Activated CD8-positive, alpha-beta memory T cell treated with anti-CD3 and anti-CD28 coated beads, Interleukin-2, amount 10 ng/mL, durations not matched to agents 7 days and 5 days (primary cell): ENCODE measurements at places on chromosomes 1 and 21.

DNA sequence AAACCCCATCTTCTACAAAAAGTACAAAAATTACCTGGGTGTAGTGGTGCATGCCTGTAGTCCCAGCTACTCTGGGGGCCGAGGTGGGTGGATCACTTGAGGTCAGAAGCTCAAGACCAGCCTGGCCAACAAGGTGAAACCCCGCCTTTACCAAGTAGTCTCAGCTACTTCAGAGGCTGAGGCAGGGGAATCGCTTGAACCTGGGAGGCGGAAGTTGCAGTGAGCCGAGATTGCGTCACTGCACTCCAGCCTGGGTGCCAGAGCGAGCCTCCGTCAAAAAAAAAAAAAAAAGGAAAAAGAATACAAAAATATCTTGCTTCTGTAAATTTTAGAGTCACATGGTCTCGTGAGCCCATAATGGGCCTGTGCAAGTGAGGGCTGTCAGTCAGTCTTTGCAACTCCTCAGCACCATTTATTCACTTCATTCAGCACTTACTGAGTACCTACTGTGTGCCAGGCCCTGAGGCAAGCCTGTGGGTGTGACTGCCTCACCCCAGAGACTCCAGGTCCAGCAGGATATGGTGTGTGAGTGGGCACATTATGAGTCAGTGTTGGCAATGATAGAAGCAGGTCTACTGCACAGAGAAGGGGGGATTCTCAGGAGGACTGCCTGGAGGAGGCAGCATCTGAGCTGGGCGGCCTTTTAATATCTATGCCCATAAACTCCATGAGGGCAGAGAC lies 46.8 kb upstream of the TARDBP start:
- H3K27ac ChIP-seq, result no peak overlapping the region
- H3K36me3 ChIP-seq, result no peaks in the 10 kb centered on the region
- peak; percentile 54 for DNase-seq
- peaks cover 30% of the 10 kb centered on the region for H3K4me1 ChIP-seq
- H3K27me3 ChIP-seq, result peaks cover 29% of the 10 kb centered on the region

GRCh38 chr1:197485790-197486189 lies 217.7 kb downstream of the CRB1 start:
- no peak for DNase-seq
- H3K36me3 ChIP-seq, result peaks cover 2% of the 10 kb centered on the region
- no peak overlapping the region for H3K4me3 ChIP-seq

DNA sequence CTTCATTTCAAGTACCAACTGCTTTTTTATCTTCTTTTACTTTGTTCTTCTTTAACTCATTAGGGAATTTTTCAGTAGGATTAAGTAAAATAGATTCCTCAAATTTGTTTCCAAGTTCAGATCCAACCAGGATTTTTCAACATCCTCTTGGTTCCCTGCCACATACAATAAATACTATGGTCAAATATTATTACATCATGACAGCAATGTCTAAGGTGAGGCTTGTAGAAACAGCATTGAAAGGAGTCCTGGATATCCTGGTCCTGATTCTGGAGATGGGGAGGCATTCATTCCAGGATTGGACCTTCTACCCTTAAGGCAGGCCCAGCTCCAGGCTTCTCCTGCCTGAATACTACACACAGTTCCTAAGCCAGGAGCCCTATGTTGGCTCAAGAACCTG lies 80.2 kb upstream of the F3 start:
- no peak overlapping the region for H3K4me3 ChIP-seq
- no peak for DNase-seq
- no peaks in the 10 kb centered on the region for H3K4me1 ChIP-seq
- no peak overlapping the region for H3K27ac ChIP-seq
- H3K36me3 ChIP-seq, result no peaks in the 10 kb centered on the region
- H3K27me3 ChIP-seq, result no peaks in the 10 kb centered on the region

GRCh38 chr1:178530502-178530901 lies 17.6 kb downstream of the TEX35 start:
- H3K36me3 ChIP-seq, result no peaks in the 10 kb centered on the region
- DNase-seq, result no peak
- H3K4me1 ChIP-seq, result peaks cover 2% of the 10 kb centered on the region
- no peaks in the 10 kb centered on the region for H3K27me3 ChIP-seq
- no peak overlapping the region for H3K27ac ChIP-seq

GRCh38 chr21:15947677-15948076 lies 217.9 kb downstream of the USP25 start:
- no peak overlapping the region for H3K27ac ChIP-seq
- H3K27me3 ChIP-seq, result peaks cover 7% of the 10 kb centered on the region
- H3K36me3 ChIP-seq, result peaks cover 2% of the 10 kb centered on the region
- no peak for DNase-seq
- no peak overlapping the region for H3K4me3 ChIP-seq

DNA sequence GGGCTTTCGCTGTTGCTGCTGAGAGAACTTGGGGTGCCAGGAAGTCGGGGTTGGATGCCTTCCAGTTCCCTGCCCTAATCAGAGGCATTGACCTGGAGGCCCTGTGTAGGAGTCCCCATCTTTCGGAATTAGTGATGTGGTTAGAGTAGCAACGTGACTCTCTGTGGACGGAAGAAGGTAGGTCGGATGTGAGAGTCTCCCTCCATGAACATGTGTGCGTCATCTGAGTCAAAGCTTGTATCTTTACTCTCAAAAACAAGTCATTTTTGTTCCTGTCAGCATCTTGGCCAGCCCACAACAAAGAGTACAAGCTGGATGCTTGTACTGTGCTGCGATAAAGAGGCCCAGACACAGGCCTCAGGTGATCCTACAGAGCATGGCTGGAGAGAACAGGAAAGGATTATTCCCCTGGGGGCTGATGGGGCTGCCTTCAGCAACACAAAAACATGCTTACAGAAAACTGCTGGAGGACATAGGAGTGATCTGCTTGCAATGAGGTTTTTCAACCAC lies 31.0 kb upstream of the IL10 start:
- H3K27me3 ChIP-seq, result peaks cover 27% of the 10 kb centered on the region
- peak overlapping the region; percentile 86 for H3K27ac ChIP-seq
- DNase-seq, result peak; percentile 90
- H3K4me1 ChIP-seq, result peaks cover 89% of the 10 kb centered on the region
- H3K4me3 ChIP-seq, result no peak overlapping the region

DNA sequence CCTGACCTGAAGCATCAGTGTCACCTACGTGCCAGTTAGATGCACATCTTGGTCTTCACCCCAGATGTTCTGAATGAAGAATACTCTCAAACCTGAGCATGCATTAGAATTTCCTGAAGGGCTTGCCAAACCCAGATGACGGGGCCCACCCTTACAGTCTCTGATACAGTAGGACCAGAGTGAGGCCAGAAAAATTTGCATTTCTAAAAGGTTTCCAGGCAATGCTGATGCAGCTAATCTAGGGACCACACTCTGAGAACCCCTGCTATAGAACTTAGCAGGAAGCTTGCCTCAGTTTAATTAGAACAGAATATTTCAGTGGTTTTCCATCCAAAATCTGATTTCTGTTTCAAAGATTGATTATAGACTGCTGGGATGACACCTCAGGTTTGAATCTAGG lies 9.9 kb upstream of the CTBS start:
- H3K4me3 ChIP-seq, result no peak overlapping the region
- H3K27ac ChIP-seq, result no peak overlapping the region
- H3K36me3 ChIP-seq, result peaks cover 10% of the 10 kb centered on the region
- H3K27me3 ChIP-seq, result no peaks in the 10 kb centered on the region
- peaks cover 1% of the 10 kb centered on the region for H3K4me1 ChIP-seq
- DNase-seq, result no peak

- no peak overlapping the region for H3K4me3 ChIP-seq
- peak overlapping the region; percentile 51 for H3K27ac ChIP-seq
- H3K4me1 ChIP-seq, result peaks cover 32% of the 10 kb centered on the region
- H3K36me3 ChIP-seq, result peaks cover 4% of the 10 kb centered on the region
- H3K27me3 ChIP-seq, result no peaks in the 10 kb centered on the region
Observed at GRCh38 chr1:235275836-235276235, 52.1 kb downstream of the ARID4B start.

- H3K36me3 ChIP-seq, result no peaks in the 10 kb centered on the region
- DNase-seq, result no peak
- peaks cover 13% of the 10 kb centered on the region for H3K4me1 ChIP-seq
- no peak overlapping the region for H3K4me3 ChIP-seq
- H3K27ac ChIP-seq, result peak overlapping the region; percentile 12
- H3K27me3 ChIP-seq, result peaks cover 27% of the 10 kb centered on the region
Observed at GRCh38 chr1:31618916-31619846, 1.7 kb downstream of the HCRTR1 start.
